ENCODE measurements at places on chromosomes 2 and 18.
A peak's percentile ranks its signal among the peaks of the same experiment; 100 is the strongest.

DNA sequence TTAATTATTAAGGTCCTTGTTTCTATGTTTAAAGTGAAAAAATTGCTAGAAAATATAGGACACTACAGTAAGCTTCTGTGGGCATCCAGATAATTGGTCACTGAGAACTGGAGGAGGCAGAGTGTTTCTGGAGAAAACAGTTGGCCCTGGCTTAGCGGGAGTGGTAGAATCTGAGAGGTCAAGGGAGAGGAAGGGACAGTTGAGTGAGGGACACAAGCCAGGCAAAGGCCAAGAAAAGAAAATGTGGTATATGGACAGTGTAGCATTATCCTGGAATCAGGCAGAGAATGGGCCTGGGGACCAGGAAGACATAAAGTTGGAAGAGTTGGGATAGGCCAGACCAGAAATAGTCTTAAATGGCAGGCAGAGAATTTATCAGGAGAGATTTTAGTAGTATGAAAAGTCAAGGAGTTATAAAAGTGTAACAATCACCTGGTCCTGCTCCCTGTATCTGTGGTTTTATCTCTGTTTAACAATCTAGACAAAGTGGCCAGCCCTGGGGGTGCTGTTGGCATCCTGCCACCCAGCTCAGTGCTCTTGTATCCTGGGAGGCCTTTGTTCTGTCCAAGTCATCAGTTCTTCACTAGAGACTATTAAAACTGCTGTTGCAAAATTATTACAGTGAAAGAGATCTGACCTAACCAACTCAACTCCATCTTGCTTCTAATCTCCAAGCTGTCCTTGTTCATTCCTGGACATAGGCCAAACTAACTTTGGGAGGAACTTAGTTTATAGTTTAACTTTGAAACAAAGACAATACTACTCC, 15.4 kb upstream of the MSGN1 start:
- DNase-seq: peak; percentile 21

- DNase-seq: no peak
These were observed 84.0 kb downstream of the PTGR3 start for GRCh38 chr18:75124991-75125381.

DNA sequence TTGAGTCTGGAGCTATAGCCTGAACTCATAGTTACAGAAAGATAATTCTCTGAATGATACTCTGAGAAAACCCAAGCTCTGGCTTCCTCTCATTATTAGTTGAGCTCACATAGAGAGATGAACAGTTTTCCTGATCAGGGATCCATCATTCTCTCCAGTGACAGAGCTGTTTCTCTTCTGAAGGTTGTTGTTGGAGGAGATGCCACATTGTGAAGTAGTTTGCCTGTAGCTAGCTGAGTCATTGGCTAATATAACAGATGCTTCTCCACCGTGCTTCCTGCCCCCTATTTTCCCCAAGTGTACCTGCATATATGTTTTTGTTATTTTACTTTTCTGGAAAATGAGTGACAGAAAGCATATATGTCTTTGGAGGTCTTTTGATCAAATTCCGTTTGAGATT, 64.6 kb downstream of the OSBPL6 start:
- no peak for DNase-seq

DNA sequence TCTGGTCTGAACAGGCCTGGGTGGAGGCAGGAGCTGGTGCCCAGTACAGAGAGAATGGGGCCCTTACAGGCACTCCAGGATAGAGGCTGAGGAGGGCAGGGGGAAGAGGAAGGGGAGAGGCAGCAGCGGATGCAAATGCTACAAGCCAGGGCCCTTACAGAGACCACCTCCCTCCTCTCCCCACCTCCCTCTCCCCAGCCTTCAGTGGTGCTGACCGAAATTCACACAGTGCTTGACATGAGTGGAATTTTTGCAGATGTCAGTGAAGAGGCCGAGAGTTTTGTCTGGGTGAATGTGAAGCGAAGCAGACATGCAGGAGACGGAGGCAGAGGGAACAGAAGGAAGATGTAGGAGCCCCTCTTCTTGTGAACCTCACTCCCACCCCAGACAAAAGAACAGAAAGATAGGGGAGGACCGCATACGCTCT, 31.9 kb downstream of the CIB4 start:
- DNase-seq: no peak

- peak; percentile 45 for DNase-seq
These were observed 8.2 kb upstream of the TMEM182 start for GRCh38 chr2:102753563-102754159.

DNA sequence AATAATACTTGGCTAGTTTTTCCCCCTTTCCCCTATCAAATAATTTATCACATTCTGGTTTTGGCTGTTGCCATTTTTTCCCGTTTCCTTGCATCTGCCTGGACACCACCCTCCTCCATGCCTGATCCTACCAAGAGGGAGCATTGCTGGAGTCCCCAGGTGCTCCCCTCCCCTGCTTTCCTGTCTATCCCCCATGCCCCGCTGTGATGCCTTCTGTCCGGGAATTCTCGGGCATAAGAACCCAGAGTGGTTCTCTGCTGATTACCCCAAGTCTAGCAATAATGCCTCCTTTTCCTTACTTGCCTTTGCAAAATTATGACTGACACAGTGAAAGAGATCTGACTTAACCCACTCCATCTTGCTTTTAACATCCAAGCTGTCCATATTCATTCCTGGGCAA, 248.0 kb upstream of the PXDN start:
- DNase-seq: no peak

DNA sequence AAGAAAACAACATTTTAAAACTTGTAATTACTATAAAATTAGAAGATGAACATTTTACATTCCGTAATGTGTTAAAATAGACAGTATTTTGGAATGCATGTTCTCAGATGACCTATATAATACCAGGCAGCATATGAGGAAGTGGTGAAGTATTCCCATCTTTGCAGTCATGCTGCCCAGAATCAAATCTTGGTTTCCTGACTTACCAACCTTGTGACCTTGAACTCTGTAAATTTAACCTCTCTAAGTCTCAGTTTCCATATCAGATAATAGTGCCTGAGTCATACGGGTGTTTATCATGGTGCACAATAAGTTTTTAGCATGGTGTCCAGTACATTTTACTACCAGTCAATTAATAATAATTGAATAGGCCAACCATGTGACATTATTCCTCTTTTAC, 7.3 kb upstream of the GALM start:
- no peak for DNase-seq

- peak; percentile 76 for DNase-seq
These were observed 219.4 kb downstream of the MREG start for GRCh38 chr2:215793747-215794595.

DNA sequence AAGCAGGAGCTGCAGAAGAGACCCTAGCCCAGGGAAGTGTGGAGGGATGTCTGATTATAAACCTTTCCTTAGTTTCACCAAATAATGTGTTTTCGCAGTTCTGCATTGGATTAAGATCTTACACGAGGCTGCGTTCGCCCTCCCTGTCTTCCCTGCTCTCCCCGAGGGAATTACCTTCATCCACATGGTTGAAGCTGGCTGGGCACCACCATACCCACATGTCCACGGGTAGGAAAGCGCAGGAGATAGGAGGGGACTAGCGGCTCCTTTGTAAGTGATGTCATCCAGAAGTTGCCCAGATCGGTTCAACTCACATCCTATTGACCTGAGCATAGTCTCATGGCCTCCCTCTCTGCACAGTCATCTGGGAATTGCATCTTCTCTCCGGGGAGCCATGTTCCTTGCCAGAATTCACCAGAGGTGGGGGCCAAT, 1.1 kb downstream of the TTL start:
- DNase-seq: peak; percentile 75

- DNase-seq: peak; percentile 14
These were observed 53.4 kb upstream of the SETBP1 start for GRCh38 chr18:44627280-44627679.

- no peak for DNase-seq
These were observed 60.4 kb downstream of the BIN1 start for GRCh38 chr2:127046579-127046978.

- DNase-seq: no peak
These were observed 171.3 kb downstream of the ARHGAP15 start for GRCh38 chr2:143300536-143300935.

DNA sequence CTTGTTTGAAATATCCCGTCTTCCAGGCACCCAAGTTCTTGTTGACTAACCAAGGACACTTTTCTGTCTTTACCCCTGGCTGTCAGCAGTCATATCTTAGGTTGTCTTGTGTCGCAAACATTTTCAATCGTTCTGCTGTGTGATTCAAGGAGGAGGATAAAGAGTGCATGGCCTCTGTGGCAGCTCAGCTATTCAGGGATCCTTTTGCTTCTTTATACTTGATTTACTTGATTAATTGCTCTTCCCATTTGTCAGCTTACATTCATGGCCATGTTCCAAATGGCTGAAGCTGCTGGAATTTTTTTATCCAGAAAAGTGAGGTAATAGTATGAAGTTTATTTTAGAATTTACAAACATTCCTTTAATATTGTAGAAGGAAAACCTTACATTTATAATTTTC, 97.3 kb upstream of the FZD5 start:
- no peak for DNase-seq

DNA sequence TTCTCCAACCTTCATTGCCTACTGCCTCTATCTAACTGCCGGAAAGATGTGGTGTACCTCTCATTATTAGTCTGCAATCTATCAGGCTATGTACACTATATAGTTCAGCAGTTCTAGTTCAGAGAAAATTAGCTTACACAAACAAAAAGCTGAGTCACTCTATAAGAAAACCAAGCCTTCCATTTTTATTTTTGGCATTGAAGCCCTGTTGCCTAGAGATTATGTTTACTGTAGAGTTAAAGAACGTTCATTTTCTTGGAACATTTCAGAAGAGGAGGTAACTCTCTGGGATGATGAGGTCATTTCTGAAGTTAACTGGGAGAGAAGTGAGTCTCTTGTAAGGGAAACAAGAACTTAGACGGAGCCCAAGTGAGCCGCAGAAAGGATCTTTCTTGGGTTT, 133.5 kb downstream of the FAM124B start:
- no peak for DNase-seq

DNA sequence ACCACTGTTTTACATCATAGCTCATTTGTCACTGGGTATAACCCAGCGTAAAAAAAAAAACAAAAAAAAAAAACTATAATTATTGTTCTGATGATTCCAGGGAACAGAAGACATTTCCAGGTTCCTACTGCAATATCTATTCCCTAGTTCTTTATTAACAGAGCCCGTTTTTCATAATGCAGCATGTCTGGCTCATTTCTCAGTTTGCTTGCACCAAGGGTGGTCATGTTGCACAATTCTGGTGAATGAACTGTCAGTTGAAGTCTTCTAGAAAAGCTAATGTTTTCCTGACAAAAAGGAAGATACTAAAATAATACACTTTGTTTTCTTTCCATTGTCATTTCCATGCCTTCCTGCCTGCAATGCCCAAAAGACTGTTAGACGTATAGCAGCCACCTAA, 180.1 kb downstream of the RDH14 start:
- no peak for DNase-seq

GRCh38 chr2:163563336-163563735, 172.5 kb downstream of the FIGN start:
- DNase-seq: no peak

- no peak for DNase-seq
These were observed 111.3 kb downstream of the TSN start for GRCh38 chr2:121866789-121867188.

DNA sequence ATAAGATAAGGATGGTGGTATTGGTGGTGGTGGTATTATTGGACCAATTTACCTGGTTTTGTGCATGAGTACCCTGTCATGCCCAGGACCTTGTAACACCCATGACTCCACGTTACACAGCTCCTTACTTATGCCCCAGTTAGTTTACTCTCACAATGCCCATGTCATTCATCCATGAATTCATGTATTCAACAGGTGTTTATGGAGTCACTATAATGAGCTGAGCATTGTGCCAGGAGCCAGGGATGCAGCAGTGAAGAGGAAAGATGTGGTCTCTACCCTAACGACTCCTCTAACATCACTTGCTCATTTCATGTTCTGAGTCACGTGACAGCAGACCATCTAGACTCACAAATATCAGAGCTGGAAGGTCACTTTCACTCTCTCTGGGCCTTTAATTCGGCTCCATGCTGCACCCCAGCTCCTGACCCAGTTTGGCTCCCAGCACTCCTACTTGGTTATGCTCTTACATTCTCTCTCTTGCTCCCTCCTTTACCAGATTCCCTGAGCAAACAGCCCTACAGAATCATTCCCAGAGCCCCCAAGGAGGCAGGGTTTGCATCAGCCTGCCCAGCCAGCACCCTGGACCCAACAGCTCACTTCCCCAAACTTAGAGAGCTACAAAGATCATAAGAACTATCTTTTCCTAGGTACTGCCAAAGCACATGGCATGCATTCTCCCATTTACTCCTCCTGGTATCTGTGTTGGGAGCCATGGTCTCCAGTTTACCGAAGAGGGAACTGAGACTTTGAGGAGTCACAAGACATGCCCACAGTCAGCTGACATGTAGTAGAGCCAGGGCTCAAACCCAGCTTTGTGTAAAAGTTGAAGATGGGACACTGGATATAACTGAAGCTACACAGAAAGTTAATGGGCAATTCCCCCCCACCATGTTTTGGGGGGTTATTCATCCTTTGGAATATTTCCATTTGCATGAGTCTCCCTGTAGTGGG, 449.9 kb downstream of the LRATD1 start:
- no peak for DNase-seq

- no peak for DNase-seq
These were observed 10.8 kb downstream of the SIX3 start for GRCh38 chr2:44952143-44952805.

DNA sequence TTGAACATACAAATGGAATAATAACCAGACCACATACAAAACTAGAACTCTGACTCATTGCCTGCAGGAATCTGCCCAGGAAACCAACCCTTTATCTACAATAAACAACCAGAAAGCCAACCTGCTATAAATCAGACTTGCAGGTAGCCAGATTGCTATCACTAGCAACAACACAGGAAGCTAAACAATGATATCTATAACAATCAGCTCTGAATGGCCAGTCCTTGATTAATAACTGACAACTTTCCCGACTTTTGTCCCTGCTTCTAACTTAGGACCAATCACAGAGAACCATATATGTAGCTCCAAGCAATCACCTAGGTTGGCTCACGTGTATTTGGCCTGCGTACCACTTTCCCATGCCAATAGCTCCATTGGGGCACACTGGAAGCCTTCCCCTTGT, 470.8 kb downstream of the RIT2 start:
- no peak for DNase-seq

- DNase-seq: no peak
These were observed 23.0 kb upstream of the SMAD2 start for GRCh38 chr18:47953471-47953931.

DNA sequence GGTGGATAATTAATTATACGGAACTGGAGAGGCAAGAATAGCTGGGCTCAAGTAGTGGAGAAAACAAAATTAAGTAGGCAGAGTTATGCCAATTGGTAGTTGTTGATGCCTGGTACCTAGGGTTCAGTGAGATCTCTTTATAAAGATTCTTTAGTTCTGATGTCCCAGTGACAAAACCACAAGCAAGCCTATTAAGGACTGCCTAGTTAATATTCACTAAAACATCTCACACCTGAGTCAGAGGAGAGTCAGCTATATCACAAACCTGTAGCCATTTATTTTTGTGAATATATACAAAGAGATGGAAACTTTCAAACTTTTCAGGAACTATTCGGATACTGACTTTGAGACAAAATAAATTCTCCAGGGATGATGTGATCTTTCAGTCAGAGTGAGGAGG, 213.9 kb upstream of the CYP26B1 start:
- DNase-seq: no peak

GRCh38 chr2:191690327-191690726, 12.4 kb downstream of the NABP1 start:
- DNase-seq: no peak

- DNase-seq: no peak
These were observed 59.1 kb upstream of the WIPF1 start for GRCh38 chr2:174656676-174657176.

- DNase-seq: no peak
These were observed 146.1 kb upstream of the NOL4 start for GRCh38 chr18:34370704-34371395.

- DNase-seq: no peak
These were observed 377.5 kb downstream of the CLIP4 start for GRCh38 chr2:29492701-29493100.

Data from urothelium cell line (cell line).